ENCODE measurements at places on chromosomes 3 and 15.

- DNase-seq: no peak
These were observed 547 bp downstream of the WNT7A start for GRCh38 chr3:13879102-13879945.

DNA sequence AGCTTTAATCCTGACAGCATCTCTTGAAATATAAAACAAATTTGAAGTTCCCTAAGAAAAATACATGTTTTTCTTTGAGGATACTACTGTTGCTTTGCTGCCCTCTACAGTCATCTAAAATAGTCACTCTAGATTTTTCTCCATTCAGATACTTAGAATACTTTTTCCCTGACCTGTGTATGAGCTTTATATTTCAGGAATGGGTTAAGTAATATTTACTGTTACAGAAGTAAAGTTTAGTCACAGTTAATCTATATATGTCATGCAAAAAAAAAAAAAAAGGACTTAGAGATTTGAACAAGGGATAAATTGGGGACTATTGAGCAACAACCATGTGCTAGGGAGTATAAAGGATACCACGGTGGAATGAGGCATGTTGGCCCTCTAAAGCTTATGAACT is 8.8 kb downstream of the NECTIN3 start:
- no peak for DNase-seq

DNA sequence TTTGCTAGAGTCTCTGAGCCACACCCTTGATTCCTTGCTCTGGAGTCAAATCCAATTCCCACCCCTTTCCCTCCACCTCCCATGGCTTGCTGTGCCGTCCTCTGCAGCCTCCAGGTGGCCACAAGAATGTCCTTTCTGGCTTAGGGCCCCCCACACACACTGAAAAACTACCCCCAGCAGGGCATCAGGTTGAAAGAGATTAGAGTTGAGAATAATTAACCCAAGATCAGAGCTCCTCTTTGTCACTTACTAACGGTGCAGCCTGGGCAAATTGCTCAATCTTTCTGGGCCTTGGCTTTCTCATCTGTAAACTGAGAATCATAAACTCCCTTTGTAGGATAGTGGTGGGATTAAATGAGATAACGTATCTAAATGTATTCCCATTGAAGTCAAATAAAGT is 78.5 kb downstream of the MRPL46 start:
- no peak for DNase-seq

DNA sequence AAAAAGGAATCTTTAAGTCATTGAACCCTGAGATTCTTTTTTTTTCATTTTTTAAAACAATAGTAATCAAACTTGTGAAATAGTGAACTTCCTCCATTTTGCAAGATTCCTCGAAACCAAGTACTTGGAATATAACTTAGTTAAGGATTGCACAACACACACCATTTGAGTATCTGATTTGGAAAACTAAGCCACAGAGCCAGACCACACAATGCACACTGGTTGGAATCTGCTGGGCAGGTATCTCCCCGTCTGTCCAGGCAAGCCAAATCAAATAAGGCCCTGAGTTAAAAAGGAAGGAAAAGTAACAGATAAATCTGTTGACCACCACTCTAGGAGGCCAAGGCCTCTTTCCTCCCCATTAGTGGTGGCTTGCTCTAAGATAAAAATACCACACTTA is 177.5 kb upstream of the ICE2 start:
- no peak for DNase-seq

GRCh38 chr15:41782371-41783282 is 8.3 kb downstream of the MAPKBP1 start:
- DNase-seq: no peak
